GM12878 (cell line): ENCODE measurements at places on chromosomes 7 and 10.

DNA sequence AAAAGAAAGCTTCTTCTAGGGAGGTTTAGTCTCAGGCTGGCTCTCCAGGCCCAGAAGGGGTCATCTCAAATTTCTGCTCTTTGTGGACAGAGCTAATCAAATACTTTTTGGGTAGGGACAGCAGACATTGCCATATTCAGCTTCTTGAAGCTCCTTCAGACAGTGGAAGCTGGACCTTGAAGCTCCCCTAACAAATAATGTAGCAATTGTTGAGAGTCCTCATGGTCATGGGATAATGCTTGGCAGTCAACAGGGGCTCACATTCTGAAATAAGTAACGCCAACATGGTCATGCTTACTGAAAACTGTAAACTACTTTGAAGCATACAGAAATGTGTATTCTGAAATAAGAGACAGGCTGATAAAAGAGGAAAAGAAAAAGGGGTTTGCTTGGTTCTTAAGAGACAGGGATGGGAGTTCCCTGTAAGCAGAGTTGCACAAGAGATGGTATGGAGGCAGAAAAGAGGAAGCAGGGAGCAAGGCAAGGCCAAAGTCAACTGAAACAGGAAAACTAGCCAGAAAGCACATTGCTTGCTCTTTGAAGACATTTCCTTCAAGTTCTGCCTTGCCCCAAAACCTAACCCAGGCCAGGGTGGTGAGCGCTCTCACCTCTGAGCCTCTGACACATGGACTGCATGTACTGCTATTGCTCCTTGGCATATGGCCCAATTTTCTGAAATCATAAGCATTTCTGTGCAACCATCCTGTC is 53.1 kb upstream of the KMT2E start:
- peak; percentile 66 for DNase-seq

GRCh38 chr10:6400331-6400730 is 179.7 kb downstream of the PRKCQ start:
- no peak for DNase-seq

DNA sequence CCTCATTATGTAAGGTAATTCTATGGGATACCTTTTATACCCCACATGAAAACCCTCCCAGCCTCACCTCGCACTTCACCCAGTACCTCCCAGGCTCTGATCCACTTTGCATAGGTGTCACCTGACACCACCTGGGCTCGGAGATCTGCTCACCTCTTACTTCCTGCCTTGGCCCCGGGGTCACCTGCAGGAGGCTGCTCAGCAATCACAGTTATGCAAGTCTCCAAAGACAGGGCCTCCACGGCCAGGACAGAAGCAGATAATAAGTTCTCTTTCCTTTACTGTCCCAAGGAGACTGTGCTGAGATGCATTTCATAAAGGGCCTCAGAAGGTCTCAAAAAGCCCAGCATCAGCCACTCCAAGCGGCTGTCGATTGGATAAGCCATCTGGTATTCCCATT is 112.4 kb upstream of the PPP2R2D start:
- no peak for DNase-seq

GRCh38 chr10:101297901-101298486 is 56.0 kb upstream of the BTRC start:
- no peak for DNase-seq

DNA sequence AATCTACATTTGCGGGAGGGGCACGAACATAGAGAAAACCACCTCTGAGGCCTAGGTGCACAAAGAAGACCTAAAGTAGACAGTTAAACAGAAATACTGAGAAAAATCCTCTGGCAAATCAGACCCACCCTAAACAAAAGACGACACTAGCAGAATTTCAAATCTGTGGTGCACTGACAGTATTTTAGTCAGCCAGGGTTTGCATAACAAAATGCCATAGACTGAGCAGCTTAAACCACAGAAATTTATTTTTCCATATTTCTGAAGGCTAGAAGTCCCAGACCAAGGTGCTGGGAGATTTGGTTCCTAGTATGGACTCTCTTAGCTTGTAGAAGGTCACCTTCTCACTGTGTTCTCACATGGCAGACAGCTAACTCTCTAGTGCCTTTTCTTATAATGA is 26.3 kb downstream of the IPMK start:
- DNase-seq = no peak
